GM20000 (cell line): ENCODE measurements at places on chromosomes 12 and 14.
A peak's percentile ranks its signal among the peaks of the same experiment; 100 is the strongest.

DNA sequence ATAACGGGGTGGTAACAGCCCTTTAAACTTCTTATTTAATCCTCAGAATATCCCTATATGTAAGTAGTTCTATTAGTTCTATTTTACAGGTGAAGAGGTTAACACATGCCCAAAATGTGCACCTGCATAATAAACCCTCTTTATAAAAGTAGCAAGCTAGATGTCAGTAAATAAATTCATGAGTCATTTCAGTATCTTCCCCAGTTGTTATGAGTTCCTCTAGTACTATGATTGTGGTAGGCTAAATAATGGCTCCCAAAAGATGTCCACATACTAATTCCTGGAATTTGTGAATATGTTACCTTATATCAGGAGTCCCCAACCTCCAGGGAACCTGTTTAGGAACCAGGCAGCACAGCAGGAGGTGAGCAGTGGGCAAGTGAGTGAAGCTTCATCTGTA, 106.5 kb downstream of the TMTC3 start:
- DNase-seq, result no peak

GRCh38 chr12:3045989-3046388, 31.2 kb upstream of the TSPAN9 start:
- DNase-seq, result no peak

DNA sequence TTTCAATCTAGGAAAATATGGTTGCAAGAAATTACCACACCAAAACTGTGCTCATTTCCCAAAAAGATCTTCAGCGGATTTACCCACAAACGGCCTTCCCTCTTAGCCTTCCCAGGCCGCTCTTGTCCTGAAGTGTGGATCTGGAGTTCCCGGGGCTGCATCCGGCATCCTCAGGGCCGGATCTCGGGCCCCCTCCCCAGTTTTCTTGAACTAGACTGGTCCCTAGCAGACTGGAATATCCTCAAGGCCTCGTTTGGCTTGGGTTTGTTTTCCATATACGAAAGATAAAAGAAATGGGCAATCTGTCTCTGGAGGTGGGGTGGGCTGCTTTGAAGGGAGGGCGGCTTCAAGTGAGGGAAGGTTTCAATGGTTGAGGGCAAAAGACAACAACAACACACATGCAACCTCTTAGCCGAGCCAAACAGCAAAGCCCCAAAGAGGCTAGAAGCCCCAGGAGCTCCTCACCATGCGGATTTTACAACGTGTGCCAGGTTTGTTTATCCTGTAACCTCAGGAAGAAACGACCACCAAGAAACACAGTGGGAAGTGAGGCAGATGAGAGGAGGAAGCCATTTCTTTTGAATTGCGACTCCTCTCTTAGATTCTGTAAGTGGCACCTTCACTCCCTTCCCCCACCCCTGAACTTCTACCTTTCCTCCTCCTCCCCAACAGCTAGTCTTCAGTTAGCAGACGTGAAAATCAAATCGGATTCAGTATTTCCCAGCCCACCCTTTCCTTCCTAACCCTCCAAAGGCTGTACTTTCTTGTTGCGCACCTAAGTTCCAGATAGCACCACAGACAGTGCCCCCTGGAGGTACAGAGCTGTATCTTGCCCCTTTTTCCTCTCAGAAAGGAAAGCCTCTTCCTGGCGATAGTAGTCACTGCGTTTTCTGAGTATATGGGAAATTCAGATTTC, 2.6 kb downstream of the MYF6 start:
- no peak for DNase-seq

DNA sequence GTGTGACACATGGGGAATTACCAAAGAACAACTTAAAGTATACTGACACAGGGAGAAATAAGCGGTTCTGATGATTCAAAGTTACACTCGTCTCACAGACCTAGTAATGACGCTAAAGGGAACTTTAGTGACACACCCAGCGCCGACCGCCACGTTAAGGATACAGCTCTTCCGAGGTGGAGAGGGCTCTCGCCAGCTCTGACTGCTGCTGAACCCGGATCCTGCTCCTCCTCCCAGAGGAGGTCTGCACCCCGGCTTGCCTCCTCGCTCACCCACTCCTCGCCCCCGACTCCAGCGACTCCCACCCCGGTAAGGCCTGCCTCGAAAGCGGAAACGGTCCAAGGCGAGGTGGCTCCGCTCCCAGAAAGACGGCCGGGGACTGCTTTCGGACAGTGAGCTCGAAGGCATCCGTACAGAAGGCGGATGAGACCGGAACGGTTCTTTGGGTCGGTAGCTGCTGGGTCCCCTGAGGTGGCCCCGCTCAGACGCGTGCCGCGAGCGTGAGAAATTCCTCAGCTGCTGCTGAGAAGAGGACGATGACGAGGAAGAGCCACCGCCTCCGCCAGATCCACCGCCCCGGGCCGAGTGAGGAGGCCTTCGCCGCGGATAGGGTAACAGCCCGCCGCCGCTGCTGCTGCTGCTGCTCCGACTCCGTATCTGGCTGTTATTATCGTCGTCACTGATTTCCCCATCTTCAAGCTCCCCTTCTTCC, 643 bp downstream of the ZFC3H1 start:
- peak; percentile 32 for DNase-seq

DNA sequence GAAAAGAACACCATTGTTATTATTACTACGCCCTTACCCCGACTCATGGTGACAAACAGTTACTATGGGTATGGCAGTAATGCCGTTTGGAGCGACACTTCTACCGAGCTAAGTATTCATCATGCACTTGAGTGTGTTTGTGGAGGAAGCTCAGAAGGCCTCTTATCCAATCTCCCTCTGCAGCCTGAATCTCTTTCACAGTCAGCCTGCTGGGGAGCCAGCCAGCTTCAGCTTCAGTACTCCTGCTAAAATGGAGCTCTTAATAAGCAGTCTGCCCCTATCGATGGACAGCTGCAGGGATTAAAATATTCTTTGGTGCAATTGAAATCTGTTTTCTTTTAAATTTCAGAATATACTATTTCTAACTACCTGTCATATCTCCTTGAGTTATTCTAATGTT, 24.7 kb upstream of the ATP5MC2 start:
- DNase-seq, result no peak

DNA sequence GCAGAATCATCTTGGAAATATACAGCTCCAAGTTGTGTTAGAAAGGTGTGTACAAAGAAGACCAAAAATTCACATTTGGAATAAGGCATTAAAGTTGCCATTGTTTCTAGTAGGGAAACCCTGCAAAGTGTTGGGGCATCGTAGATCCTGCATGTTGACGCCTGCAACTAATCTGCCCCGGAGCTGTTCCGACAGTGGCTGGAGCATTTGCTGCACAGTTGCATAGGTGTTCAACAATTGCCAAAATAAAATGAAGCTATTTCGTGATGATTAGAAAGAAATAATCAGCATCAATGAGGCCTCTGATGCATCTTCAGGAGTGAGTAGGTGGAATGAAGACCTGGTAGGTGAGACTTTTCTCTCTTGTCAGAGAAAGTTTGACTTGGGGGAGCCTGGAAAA, 47.3 kb downstream of the DAD1 start:
- DNase-seq, result no peak

DNA sequence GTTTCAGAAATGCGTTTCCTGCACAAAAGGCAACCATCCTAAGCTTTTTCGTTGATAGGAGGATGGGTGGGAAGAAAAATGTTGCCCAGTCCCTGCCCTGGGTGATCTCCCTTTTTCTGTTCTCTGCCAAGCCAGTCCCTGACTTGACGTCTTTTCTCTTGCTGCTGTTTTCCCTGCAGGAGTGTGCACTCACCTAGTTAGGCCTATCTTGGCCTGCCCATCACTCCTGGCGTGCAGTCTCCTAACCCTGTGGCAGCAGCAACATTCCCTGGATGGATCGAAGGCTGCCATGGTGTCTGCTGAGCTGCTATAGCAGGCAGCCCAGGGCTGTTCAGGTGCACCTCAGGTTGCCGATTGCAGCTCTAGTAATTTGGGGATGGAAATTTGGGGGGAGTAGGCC, 1.2 kb downstream of the UNC119B start:
- no peak for DNase-seq
